ENCODE measurements at places on chromosomes 2 and 18. TPM values are rescaled to one million over a fixed set of nuclear protein-coding genes. Genes with fewer than 3 reads are reported as not detected.

Gene SCN2A
- not detected for total RNA-seq

Gene CCDC150
- 1.7 TPM for total RNA-seq

- no peak overlapping the region for H3K27ac ChIP-seq
- no peaks in the 10 kb centered on the region for H3K36me3 ChIP-seq
- peaks cover 24% of the 10 kb centered on the region for H3K4me1 ChIP-seq
- peaks cover 18% of the 10 kb centered on the region for H3K27me3 ChIP-seq
- no peak for DNase-seq
Measured at GRCh38 chr2:36352701-36353100, 2.9 kb upstream of the CRIM1 start.

- H3K4me1 ChIP-seq = peaks cover 11% of the 10 kb centered on the region
- DNase-seq = no peak
- H3K4me3 ChIP-seq = no peak overlapping the region
Measured at GRCh38 chr2:70854411-70854810, 18.8 kb upstream of the CD207 start.

- H3K27me3 ChIP-seq = peaks cover 20% of the 10 kb centered on the region
- DNase-seq = no peak
- no peaks in the 10 kb centered on the region for H3K36me3 ChIP-seq
- H3K4me1 ChIP-seq = peaks cover 2% of the 10 kb centered on the region
Measured at GRCh38 chr2:88549616-88550292, 77.5 kb downstream of the EIF2AK3 start.

Gene RETREG2
- total RNA-seq = 81.4 TPM

Gene GTF3C2
- 52.2 TPM for total RNA-seq

DNA sequence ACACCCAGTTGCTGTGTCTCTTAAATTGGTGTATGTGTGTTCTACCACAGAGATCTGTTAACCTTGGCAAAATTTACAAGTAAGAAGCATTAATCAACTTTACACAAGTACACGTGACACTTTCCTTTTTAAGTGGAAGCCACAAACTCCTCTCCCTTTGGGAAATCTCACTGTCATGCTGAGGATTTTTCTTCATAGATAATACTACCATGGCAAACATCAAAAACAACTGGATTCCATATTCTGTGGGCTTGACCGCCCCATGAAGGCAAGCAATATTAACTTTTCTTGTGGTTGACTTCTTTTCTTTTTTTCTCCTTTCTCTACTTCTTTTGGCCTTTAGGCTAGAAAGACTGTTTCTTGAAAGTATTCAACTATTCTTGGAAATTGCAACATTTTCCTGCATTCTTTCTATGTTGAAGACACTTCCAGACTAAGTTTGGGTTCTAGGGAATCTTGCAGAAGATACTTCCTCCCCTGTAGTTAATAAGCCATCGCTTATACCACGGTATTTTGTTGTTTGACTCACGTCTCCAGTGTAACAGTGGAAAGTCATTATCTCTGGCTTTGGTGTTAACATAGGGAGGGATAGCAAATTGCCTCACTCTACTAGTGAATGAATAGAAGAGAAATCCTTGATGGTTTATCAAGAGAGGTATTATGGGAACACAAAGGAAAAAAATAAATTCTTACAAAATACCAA is 79.5 kb downstream of the SLC8A1 start:
- no peak overlapping the region for H3K4me3 ChIP-seq
- no peaks in the 10 kb centered on the region for H3K27me3 ChIP-seq
- no peaks in the 10 kb centered on the region for H3K4me1 ChIP-seq
- no peaks in the 10 kb centered on the region for H3K36me3 ChIP-seq
- DNase-seq = no peak
- H3K27ac ChIP-seq = no peak overlapping the region

DNA sequence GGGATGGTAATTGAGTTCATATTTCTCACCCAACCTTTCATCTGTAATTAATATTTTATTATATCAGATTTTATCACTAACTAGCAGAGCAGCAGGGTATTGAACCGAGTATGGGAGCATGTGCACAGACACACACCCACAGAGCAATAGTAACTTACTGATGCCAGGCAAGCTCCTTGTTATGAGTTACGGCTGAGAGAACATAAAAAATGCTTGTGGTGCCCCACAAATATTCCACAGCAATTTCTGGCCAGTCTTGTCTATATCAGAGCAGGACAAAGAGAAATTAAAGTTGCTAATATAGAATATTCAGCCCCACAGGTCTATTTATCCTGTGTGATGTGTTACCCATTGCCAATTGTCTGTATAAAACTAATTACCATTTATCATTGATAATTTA is 501.8 kb upstream of the RAB12 start:
- H3K27me3 ChIP-seq = no peaks in the 10 kb centered on the region
- no peak overlapping the region for H3K27ac ChIP-seq
- no peak overlapping the region for H3K4me3 ChIP-seq
- H3K4me1 ChIP-seq = no peaks in the 10 kb centered on the region

DNA sequence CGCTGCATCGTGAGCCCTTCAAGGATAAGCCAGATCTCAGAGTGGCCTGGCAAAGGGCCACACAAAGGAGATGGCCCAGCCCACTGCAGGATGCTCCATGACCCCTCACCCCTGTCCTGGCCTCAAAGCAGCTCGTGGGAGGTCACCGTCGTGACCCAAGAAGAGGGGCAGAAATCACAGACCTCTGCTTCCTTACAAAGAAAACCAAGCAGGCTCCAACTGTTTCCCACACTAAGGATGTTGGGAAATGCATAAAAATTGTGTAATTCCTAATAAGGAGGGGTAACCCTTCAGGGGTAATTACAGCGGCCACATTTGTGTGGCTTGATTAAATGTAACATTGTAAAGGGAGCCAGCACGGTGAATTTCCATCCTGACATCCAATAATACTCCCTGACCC is 102.3 kb downstream of the BOD1L2 start:
- no peaks in the 10 kb centered on the region for H3K27me3 ChIP-seq
- no peak overlapping the region for H3K4me3 ChIP-seq
- no peak overlapping the region for H3K27ac ChIP-seq
- no peaks in the 10 kb centered on the region for H3K4me1 ChIP-seq
- no peak for DNase-seq

Gene CDK15
- not detected for total RNA-seq

Gene FOXI3
- not detected for total RNA-seq

Gene SP5
- not detected for total RNA-seq

DNA sequence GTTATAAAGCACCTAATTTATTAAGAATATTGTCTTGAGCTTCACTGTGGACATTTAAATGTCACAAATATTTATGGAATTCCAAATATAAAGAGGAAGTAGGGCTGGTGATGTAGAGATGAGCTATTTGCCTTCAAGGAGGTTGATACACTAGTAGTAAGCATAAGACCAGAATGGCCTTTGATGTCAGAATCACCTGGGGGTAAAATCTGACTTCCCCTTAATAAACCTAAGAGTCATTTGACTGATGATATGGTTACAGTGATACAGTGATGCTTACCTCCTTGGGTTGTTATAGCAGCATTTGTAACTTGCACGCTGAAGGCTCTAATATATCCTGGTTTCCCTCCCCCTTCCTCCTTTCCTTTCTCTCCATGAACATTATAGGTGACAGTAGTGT is 143.7 kb downstream of the CERS6 start:
- H3K4me1 ChIP-seq = peaks cover 5% of the 10 kb centered on the region
- peaks cover 2% of the 10 kb centered on the region for H3K36me3 ChIP-seq
- no peaks in the 10 kb centered on the region for H3K27me3 ChIP-seq
- H3K27ac ChIP-seq = no peak overlapping the region

DNA sequence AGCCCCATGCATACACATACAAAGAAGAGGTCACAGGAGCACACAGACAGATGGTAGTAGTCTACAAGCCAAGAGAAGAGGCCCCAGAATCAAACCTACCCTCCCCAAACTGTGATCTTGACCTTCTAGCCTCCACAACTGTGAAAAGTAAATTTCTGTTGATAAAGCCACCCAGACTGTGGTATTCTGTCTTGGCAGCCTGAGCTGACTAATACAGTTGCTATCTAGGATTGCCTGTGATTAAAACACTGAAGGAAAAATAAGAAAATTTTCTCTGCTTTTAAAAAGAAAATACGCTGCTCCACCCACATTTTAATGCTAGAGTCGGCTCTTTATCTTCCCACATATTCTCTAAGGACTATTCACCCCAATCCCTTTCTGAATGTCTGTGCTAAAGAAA is 143.7 kb upstream of the TMEM200C start:
- H3K27me3 ChIP-seq = no peaks in the 10 kb centered on the region
- no peak overlapping the region for H3K27ac ChIP-seq
- DNase-seq = no peak
- H3K4me1 ChIP-seq = no peaks in the 10 kb centered on the region
- no peak overlapping the region for H3K4me3 ChIP-seq

DNA sequence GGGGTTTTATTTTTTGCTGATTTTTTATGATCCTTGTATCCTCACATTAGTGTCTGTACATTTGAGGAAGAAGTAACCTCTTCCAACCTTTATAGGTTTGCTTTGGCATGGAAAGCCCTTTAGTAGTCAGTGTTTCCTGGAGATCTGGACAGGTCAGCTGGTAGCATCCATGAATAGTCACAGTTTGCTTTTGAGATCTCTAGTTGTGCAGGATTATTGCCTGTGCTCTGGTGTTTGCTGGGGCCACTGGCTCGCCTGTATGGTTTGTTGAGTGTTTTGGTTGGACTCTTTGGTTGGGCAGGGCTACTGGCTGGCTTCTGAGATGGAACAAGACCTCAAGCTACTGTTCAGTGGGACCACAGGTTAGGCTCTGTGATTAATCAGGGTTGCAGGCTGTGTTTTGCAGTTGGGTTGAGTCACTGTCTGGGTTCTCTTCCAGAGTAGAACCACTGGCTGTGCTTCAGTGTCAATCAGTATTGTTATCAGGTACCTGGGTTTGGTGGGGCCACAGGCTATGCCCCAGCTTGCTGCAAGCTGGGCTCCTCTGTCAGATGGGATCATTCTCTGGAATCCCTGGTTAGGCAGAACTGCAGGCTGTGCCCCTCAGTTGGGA is 20.0 kb downstream of the SP140L start:
- DNase-seq = no peak
- H3K36me3 ChIP-seq = peaks cover 16% of the 10 kb centered on the region
- no peak overlapping the region for H3K4me3 ChIP-seq
- peak overlapping the region; percentile 80 for H3K27ac ChIP-seq

Gene DNER
- total RNA-seq = 0.22 TPM

Gene KLHL30
- total RNA-seq = not detected

GRCh38 chr2:167692936-167693335 is 554.5 kb downstream of the STK39 start:
- H3K4me1 ChIP-seq = no peaks in the 10 kb centered on the region
- DNase-seq = no peak
- H3K27me3 ChIP-seq = peaks cover 5% of the 10 kb centered on the region
- H3K4me3 ChIP-seq = no peak overlapping the region
- no peak overlapping the region for H3K27ac ChIP-seq

Gene GCG
- not detected for total RNA-seq

DNA sequence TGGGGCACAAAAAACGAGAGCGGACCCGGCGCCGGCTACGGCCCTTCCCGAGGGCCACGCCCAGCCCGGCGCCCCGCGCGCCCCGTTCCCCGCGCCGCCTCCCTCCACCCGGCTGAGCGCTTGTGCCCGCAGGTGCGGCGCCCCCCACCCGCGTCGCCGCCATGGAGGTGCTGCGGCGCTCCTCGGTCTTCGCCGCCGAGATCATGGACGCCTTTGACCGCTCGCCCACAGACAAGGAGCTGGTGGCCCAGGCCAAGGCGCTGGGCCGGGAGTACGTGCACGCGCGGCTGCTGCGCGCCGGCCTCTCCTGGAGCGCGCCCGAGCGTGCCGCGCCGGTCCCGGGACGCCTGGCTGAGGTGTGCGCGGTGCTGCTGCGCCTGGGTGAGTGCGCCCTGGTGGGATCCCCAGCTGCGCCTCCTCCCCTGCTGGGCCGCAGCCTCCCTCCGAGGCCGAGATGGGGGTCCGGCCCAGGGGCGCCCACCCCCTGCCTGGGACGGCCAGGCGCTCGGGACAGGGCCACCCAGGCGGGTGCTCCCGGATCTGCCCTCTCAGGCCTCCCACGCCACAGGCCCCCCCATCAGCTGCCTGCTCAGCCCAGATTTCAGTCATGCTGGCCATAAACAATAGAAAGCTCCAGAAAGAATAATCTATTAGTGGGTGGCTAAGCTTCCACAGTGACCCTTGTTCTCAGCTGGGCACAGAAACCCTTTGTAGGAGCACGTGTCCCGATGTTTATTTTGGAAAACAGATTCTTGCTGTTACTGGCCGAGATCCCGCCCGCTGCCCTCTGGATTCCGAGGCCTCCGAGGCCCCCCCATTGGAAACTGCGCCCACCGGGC is 997 bp downstream of the BOK start:
- peaks cover 5% of the 10 kb centered on the region for H3K4me1 ChIP-seq
- DNase-seq = no peak
- no peaks in the 10 kb centered on the region for H3K36me3 ChIP-seq
- H3K4me3 ChIP-seq = peak overlapping the region; percentile 73

- H3K4me3 ChIP-seq = no peak overlapping the region
- peaks cover 4% of the 10 kb centered on the region for H3K36me3 ChIP-seq
- no peak for DNase-seq
- no peak overlapping the region for H3K27ac ChIP-seq
- no peaks in the 10 kb centered on the region for H3K27me3 ChIP-seq
- H3K4me1 ChIP-seq = peaks cover 57% of the 10 kb centered on the region
Measured at GRCh38 chr2:134927195-134927594, 8.6 kb downstream of the CCNT2 start.

Gene CREG2
- 0.30 TPM for total RNA-seq

Gene CYP27C1
- not detected for total RNA-seq

GRCh38 chr2:227592694-227593387 is 5.9 kb upstream of the SCYGR2 start:
- peaks cover 43% of the 10 kb centered on the region for H3K27me3 ChIP-seq
- H3K4me3 ChIP-seq = no peak overlapping the region
- no peak for DNase-seq
- H3K4me1 ChIP-seq = peaks cover 2% of the 10 kb centered on the region
- no peaks in the 10 kb centered on the region for H3K36me3 ChIP-seq
- H3K27ac ChIP-seq = no peak overlapping the region

GRCh38 chr2:180010701-180011100 is 3.6 kb upstream of the CWC22 start:
- H3K36me3 ChIP-seq = no peaks in the 10 kb centered on the region
- no peak overlapping the region for H3K27ac ChIP-seq
- no peak for DNase-seq
- peaks cover 3% of the 10 kb centered on the region for H3K27me3 ChIP-seq
- H3K4me1 ChIP-seq = peaks cover 10% of the 10 kb centered on the region

Gene STAT1
- total RNA-seq = 86.4 TPM

Gene CD226
- total RNA-seq = 128 TPM

Gene FAM237A
- total RNA-seq = not detected

Gene ITGB6
- total RNA-seq = not detected

Gene CCDC178
- total RNA-seq = not detected

Gene DUSP19
- 1.6 TPM for total RNA-seq

- DNase-seq = no peak
- no peaks in the 10 kb centered on the region for H3K4me1 ChIP-seq
- H3K27me3 ChIP-seq = no peaks in the 10 kb centered on the region
- no peak overlapping the region for H3K4me3 ChIP-seq
- H3K27ac ChIP-seq = no peak overlapping the region
- peaks cover 5% of the 10 kb centered on the region for H3K36me3 ChIP-seq
Measured at GRCh38 chr18:35322486-35323458, 21.4 kb downstream of the ZNF24 start.

DNA sequence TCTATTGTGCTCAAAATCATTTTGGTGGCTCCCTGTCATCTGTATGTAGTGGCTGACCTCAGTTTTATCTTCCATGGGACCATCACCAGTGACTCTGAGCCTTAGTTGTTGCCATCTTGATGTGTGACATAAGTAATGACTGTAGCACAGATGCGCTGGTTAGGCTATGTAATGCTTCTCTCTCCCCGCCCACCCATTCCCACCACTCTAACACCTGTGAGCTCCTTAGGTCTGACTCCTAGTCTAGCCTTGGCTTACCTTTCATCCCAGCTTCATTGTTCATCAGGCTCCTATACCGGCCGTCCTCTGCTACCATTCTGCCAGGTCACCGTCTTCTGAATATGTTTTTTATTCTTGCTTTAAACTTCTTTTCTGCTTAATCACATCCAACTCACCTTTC is 17.2 kb downstream of the MYO1B start:
- no peak overlapping the region for H3K4me3 ChIP-seq
- H3K4me1 ChIP-seq = peaks cover 5% of the 10 kb centered on the region
- H3K36me3 ChIP-seq = no peaks in the 10 kb centered on the region
- no peak for DNase-seq
- H3K27ac ChIP-seq = no peak overlapping the region
